ENCODE measurements at places on chromosomes 16 and 17.

- peak; percentile 32 for DNase-seq
Measured at GRCh38 chr17:30332057-30332542, 1.8 kb downstream of the TMIGD1 start.

GRCh38 chr16:7601100-7601499 lies 268.5 kb downstream of the RBFOX1 start:
- no peak for DNase-seq

GRCh38 chr16:27177031-27177774 lies 26.1 kb upstream of the KDM8 start:
- peak; percentile 38 for DNase-seq

GRCh38 chr16:2178321-2179106 lies 17.9 kb downstream of the CASKIN1 start:
- peak; percentile 39 for DNase-seq

DNA sequence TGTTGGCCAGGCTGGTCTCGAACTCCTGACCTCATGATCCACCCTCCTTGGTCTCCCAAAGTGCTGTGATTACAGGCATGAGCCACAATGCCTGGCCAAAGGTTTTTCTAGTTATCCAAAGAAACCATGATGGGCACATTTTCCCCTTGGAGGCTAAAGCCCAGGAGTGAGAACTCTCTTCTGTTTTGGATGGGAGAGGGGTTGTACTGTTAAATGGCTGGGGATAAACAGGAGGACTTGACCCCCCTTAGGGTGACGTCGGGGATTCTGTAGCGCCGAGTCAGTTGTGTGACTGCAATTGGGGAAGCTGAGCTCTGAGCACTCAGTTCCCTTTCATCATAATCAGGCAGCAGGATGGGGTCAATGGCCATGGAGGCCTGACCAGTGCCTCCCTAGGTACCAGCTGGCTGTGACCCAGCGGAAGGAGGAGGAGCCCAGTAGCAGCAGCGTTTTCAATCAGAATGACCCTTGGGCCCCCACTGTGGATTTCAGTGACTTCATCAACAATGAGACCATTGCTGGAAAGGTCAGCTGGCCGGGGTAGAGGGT lies 4.1 kb downstream of the AOC3 start:
- no peak for DNase-seq

DNA sequence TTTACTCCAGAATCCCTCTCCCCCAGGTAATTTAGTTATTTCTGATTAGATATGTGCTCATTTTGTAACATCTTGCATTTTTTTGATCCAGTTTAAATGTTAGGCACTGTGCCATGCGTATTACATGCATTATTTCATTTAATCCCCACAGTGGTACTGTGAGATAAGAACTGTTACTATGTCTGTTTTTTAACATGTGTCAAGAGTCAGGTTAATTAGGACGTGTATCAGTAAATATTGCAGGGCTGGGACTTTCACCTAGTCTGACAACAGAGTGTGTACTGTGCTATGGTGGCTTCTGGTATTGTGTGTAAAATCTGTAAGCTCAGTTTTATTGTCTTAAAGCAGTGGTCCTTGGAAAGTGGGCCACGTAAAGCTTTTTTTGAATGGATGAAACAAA lies 10.6 kb downstream of the RSPRY1 start:
- DNase-seq: no peak

GRCh38 chr16:25014500-25015147 lies 545 bp downstream of the ARHGAP17 start:
- DNase-seq: peak; percentile 37

GRCh38 chr17:43434902-43435319 lies 36.1 kb downstream of the ARL4D start:
- DNase-seq: no peak
